Foreskin keratinocyte (primary cell): ENCODE measurements at places on chromosomes 12 and 14. TPM values are rescaled to one million over a fixed set of nuclear protein-coding genes. Genes with fewer than 3 reads are reported as not detected.
A peak's percentile ranks its signal among the peaks of the same experiment; 100 is the strongest.

ADAM20 gene
- not detected in 2 replicates for polyA plus RNA-seq

CLEC4D gene
- polyA plus RNA-seq: not detected in 2 replicates

APOLD1 gene
- 0.13 and 0.26 TPM in 2 replicates for polyA plus RNA-seq

RNF34 gene
- 29.2 and 33.8 TPM in 2 replicates for polyA plus RNA-seq

TSPAN19 gene
- 0.07 and 0.28 TPM in 2 replicates for polyA plus RNA-seq

GRCh38 chr12:63298386-63298930, 147.5 kb upstream of the AVPR1A start:
- no peak for DNase-seq

DNA sequence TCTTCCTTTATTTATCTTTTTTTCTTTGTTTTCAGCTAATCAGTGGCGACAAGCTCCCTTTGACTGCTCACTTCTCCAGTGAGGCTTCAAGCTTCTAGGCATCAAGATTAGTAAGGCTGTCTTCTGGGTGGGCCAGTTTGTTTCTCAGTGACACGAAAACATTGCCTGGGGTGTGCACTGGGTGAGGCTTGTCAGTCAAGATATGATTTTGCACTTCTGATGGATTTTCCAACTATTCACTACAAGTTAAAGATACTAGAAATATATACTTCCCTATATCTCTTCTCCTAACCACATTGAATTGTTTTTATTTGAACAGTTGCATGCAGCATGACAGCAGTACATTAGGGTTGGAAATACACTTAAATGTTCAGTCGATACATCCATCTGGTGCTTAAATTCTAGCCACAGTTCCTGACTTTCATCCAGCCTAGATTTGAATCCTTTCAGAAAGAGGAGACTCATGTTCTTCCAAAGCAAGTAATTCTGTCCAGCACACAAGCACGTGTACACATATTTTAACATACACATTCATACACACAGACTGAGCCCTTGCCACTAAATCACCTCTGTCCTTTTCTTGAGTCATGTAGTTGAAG, 275.6 kb upstream of the NOVA1 start:
- DNase-seq: no peak

DNA sequence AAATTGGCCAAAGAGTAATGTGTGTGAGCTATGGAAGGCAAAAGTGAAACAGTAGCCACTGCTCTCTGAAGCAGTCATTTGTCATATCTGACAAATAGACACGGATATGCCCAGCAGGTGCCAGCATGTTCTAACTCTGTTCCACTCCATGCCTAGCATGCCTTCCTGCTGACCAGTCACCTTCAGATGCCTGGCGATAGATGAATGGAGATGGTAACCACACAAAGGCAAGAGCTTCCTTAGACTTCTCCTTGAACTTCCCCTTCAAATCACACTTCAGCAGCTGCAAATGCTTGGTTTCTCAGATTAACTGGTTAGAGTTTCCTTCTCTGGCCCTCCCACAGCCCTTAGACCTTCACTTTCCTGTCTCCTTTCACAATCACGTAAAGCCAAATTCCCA, 429.9 kb downstream of the DAD1 start:
- DNase-seq: peak; percentile 97

- DNase-seq: no peak
These were observed 1.9 kb downstream of the HEATR5A start for GRCh38 chr14:31418440-31418839.

DNA sequence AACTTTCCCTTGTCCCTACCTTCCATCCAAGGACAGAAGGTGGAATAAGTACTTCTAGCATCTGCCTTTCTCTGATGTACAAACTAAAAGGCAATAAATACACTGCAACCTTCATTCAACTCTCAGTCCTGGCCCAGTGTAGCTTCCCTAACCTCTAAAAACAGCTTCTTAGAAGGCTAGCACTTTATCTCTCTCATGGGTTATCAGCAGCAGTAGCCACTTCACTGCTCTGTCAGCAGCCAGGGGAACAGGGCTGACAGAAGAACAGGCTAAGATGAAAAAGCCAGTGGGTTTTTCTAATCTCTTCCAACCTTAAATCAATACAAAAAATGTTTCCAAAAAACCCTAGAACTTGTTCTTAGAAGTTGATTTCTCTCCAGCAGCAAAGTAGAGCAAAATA, 13.2 kb downstream of the BAZ2A start:
- DNase-seq: no peak

- no peak for DNase-seq
These were observed 85.9 kb upstream of the NCOR2 start for GRCh38 chr12:124653169-124653931.

DNA sequence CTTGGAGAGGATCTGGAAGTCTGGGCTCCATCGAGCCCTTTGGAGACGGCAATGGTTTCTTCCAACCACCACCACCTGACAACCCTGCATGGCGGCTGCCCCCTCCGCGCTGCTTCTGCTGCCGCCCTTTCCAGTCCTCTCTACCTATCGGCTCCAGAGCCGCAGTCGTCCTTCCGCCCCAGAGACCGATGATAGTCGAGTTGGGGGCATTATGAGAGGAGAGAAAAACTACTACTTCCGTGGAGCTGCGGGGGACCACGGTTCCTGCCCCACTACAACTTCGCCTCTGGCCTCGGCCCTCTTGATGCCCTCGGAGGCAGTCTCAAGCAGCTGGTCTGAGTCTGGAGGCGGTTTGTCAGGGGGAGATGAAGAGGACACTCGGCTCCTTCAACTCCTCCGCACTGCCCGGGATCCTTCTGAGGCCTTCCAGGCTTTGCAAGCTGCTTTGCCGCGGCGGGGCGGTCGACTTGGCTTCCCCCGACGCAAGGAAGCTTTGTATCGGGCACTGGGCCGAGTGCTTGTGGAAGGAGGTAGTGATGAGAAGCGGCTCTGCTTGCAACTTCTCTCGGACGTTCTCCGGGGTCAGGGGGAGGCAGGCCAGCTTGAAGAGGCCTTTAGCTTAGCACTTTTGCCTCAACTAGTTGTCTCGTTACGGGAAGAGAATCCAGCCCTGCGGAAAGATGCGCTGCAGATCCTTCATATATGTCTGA, 499 bp downstream of the TOGARAM1 start:
- DNase-seq: no peak

DNA sequence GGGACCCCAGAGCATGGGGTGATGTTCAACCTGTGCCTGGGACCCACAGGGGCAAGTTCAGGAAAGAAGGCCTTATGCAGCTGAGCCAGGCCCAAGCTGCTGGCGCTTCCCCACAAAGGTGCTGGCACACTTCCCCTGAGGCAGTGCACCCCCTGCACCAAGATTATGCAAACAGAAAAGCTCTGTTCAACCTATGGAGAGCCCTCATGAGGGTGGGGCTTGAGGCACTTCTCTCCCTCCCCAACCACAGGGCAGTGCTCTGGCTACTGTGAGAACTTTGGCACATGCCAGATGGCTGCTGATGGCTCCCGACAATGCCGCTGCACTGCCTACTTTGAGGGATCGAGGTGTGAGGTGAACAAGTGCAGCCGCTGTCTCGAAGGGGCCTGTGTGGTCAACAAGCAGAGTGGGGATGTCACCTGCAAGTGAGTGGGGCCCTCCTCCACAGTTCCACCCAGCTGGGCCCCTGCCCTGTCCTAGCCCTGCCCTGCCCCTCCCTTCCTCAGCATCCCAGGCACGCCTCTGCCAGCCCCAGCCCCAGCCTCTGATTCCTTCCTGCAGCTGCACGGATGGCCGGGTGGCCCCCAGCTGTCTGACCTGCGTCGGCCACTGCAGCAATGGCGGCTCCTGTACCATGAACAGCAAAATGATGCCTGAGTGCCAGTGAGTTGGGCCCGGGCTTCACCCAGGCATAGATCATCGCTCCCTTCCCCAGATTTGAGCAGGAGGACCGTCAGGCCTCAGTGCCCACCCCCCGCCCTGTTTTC, 5.5 kb upstream of the NXPH4 start:
- no peak for DNase-seq

GRCh38 chr12:30746190-30746589, 8.6 kb downstream of the CAPRIN2 start:
- no peak for DNase-seq

GRCh38 chr12:14854586-14855183, 11.4 kb upstream of the ART4 start:
- DNase-seq: no peak

- no peak for DNase-seq
These were observed 368.6 kb downstream of the DPF3 start for GRCh38 chr14:72525087-72525915.

DNA sequence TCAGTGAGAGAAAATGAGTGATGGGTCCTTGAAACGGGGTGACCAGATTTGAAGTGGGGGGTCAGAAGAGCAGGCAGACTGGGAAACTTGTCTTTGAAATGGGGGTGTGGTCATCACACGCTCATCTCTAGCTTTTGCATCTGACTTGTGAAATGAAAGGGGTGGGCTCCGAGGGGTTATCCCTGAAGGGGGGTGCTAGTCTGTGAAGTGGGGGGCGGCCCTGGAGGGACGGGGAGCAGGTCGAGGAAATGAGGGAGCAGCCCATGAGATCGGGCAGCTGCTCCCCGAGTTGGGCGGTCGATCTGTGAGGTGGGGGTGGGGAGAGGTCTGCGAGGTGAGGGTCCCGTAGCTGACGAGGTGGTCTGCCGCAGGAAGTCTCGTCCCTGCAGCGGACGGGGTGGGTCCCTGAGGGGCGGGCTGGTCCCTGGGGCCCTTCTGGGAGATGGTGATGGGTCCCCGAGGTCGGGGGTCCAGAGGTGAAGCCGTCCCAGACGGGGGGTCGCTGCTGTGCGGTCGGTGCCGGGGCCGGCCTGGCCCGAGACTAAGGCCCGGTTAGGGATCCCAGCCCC, 542 bp downstream of the PXN start:
- no peak for DNase-seq

GRCh38 chr12:106223485-106224354, 24.1 kb downstream of the CKAP4 start:
- DNase-seq: peak; percentile 51

GRCh38 chr12:26749781-26750180, 83.2 kb downstream of the ITPR2 start:
- DNase-seq: peak; percentile 59
